NCI-H526 (cell line): ENCODE measurements at places on chromosomes 4 and X.

DNA sequence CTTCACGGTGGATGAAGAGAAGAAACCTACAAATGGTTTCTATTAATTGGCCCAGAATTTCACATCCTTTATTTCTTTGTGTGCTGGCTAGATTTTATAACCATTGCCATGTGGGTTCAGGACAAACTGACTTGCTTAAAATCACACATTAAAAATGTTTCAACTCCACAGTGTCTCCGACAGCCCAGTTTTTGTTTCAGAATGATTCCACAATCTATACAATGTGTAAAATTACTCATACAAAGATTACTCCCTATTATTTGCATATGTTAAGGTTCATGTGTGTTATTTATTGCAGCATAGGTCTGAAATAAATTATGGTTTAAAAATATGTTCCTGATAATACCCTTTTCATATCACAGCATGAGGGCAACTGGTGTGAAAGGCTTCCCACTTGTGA is 20.6 kb downstream of the DCHS2 start:
- no peak for DNase-seq

- no peak for DNase-seq
These were observed 34.4 kb upstream of the LRBA start for GRCh38 chr4:151049430-151049884.

- DNase-seq: no peak
These were observed 237.6 kb upstream of the NDST3 start for GRCh38 chr4:117796677-117797076.

DNA sequence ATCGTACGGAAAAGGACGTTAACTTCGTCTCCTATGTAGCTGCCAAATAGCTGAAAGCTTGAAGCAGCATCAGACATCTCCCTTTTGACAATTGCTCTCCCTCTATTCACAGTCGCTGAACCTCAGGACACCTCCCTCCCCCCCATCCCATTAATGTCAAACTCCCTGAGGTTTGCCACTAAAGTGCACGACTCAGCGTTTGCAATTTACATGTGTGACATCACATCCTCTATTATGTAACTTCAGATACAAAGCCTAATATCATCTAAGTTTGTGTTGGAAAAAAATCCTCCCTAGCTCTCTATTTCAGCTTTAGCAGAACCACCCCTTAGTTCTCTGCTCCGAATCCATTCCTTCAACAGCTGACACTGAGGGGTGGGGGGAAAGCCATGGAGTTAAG is 5.5 kb upstream of the NR3C2 start:
- no peak for DNase-seq

DNA sequence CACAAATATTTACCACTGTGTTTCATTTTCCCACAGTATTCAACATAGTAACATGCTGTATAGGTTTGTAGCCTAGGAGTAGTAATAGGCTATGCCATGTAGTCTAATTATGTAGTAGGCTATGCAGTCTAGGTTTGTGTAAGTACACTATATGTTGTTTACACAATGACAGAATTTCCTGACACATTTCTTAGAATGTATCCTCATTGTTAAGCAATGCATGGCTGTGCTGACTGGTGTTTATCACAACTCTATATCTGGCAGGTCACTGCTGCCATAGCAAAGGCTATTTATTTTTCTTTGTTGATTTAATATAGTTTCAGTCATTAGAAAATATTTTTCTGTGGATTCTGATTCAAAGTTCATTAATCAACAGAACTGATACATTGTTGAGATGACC is 108.3 kb upstream of the TEX13A start:
- no peak for DNase-seq
